ENCODE measurements at places on chromosomes 1 and 21.

DNA sequence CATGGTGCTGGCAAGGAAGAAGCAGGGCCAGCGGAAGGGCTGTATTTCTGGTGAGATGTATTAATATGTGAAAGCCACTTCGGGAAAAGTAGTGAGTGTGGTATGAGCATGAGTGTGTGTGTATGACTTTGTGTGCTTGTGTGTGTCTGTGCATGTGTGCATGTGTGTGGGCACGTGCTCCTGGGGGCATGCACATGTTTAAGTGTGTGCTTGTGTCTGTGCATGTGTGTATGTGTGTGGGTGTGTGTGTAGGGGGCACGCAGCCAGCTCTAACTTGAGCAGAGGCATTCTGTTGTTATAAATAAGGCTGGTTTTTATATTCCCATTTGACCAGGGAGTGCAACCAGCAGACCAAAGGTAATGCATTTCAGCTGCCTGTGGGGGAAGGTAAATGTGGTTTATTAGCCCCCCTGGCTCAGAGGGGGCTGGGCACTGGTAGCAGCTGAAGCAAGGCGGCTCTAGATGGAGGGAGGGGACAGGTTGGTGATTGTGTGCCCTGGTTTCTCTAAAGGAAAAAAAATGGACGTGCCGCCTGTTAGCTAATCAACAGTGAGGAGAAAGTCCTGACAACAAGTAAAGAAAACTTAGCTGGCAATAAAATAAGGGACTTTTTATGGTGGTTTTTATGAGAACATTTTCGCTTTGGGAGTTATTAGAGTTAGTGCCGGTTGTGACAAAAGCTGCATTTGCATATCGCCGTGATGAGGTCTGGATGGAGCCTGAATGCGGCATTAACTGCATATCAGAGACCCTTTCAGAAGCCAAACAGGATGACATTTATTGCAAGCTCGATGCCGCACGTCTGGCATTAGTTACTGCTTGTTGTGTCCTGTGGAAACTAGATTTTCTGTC is 180.1 kb downstream of the CAMTA1 start:
- DNase-seq: no peak

GRCh38 chr1:176118985-176119384 is 88.1 kb downstream of the COP1 start:
- no peak for DNase-seq

- DNase-seq: no peak
Observed at GRCh38 chr21:44548381-44548780, 2.9 kb downstream of the KRTAP10-2 start.

- no peak for DNase-seq
Observed at GRCh38 chr1:166282391-166283137, 115.8 kb upstream of the FAM78B start.

- DNase-seq: no peak
Observed at GRCh38 chr1:5828308-5828935, 163.8 kb downstream of the NPHP4 start.

DNA sequence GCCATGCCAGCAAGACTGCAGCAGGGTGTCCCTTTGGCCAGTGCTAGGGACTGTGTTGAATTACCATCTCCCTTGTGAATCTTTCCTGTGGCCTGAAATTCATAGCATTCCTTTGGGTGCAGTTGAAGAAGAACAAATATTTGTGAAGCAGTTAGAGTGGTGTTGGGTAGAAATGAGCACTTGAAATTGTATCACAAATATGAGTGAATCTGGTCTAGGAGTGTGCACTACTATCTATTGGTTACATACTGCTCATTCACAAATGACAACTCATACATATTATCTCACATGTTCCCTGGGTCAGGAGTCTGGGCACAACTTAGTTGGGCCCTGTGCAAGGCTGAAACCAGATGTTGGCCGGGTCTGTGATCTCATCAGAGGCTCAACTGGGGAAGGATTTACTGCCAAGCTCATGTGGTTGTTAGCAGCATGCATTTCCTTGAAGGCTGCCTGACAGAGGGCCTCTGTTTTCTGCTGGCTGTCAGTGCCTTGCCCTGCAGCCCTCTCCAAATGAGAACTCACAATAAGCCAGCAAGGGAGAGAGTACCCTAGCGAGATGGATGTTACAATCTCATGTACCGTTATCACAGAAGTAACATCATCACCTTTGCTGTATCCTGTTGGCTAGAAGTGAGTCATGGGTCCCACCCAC is 23.8 kb downstream of the AJAP1 start:
- no peak for DNase-seq

GRCh38 chr1:185388346-185388745 is 71.3 kb upstream of the IVNS1ABP start:
- no peak for DNase-seq

GRCh38 chr1:37001703-37002102 is 32.6 kb downstream of the GRIK3 start:
- no peak for DNase-seq

DNA sequence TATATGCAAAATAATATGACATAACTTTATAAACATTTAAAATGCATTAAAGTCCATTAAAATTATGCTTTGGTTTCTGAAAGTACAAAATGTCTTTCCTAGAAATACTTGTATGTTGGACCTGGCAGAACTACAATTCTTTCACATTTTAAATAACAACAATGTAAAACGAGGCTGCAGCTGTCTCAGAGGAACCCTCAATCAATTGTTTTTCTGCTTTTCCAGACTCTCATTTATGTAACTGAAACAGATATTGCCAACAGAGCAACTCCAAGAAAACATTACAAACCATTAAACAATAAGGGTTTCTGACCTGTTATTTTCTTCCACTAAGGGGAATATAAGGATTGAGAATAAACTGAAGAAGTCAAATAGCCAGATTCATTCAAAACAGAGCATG is 1193.4 kb downstream of the NCAM2 start:
- DNase-seq: no peak

DNA sequence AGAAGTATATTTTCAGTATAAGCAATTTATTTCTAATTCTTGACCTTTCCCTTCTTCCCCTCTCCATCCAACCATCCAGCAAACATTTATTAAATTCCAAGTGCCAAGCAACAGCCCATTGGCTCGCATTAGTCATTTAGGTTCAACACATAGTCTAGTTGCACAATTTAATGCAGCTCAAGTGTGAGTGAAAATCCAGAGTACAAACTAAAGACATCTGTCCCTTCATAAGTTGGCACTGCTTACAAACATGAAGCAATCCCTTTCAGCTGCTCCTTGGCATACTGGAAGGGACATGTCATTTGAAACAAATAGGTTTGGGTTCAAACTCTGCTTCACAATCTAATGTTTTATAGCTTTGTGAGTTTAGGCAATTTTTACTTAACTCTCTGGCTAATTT is 10.7 kb downstream of the CASQ2 start:
- no peak for DNase-seq

- no peak for DNase-seq
Observed at GRCh38 chr21:42847726-42848125, 31.6 kb downstream of the WDR4 start.

DNA sequence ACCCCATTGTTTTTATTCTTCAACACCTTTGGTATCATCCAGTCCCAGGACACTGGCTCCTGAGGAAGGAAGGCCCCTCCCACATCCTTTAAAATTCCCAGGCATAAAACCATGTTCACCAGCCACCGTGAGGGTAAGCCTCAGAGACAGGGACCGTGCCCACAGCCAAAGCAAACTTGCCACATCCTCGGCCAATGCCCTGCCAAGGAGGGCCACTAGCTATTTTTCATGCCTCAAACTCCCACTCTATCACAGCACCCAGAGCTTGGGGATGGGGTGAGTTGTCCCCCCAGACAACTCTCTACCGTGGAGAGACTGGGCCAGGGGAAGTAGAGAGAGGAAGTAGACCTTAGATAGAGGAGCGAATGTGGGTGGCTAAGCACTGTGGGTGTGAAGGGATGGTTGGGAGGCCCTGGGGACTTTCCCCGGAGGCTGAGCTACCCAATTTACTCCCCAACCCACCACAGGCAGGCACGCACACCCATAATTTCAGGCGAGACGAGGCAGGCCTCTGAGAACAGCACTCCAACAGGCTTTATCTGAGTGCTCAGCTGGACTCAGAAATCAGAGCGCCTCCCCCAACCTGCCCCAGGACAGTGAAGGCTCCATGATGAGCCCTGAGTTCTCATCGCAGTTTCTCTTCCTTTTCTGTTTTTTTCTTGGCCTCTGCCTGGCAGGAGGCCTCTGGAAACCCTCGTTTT is 15.9 kb upstream of the BTG2 start:
- DNase-seq: no peak

DNA sequence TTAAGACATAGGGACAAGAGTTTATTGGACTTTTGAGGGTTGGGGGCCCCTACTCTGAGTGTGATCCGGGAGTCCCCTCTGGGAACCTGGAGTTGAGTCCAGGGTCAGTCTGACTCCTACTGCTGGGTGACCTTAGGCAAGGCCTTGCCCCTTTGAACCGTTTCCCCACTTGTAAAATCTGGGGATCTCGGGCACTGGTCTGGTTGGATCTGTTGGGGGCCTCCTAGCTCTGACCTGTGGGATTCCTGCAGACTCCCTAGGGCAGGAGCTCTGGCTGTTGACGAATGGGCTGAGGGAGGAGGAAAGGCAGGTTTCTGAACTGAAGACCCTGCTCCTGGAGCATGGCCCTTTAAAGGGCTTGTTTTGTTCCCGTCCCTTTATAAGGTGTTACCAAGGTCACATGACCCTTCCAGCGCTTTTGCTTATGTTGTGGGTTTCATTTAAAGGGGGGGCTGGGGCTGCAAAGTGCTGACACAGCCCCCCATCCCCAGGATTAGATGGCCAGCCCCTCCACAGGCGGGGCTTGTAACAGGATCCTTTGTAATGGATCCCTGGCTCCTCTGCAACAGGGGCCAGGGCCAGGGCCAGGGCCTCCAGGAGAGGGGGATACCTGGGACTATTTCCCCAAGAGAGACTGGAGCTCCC is 50.7 kb downstream of the YARS1 start:
- DNase-seq: no peak

- no peak for DNase-seq
Observed at GRCh38 chr1:241171991-241172390, 185.0 kb downstream of the RGS7 start.

Measured in pulmonary artery endothelial cell (primary cell).